ENCODE measurements at places on chromosomes 16 and 17.
A peak's percentile ranks its signal among the peaks of the same experiment; 100 is the strongest.

GRCh38 chr16:70804153-70804733, 3.3 kb upstream of the VAC14 start:
- no peak for DNase-seq

- DNase-seq, result no peak
Measured at GRCh38 chr16:13305019-13305755, 403.8 kb downstream of the SHISA9 start.

- peak; percentile 62 for DNase-seq
Measured at GRCh38 chr16:3879887-3880564, 487 bp downstream of the CREBBP start.

DNA sequence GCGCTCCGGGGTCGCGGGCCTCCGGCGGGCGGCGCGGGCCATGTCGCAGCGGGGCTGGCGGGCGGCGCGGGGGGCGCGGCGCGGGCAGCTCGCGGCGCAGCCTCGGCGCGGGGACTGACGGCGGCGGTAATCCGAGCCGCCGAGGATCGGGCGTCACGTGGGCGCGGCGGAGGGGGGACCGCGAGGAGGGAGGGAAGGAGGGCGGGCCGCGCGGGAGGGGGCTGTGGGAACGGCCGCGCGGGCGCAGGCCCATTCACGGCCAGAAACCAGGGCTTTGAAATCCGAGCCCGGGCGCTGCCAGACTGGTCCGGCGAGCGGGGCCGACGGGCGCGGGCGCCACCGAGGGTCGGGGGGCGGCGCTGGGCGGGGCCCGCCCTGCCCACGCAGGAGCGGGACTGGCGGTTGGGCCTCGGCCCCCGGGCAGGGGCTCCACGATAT, at the start of gene MTSS2:
Gene MTSS2 (minus strand): TSS at position 116 of the 438 bp plus-strand sequence. CDS start 262 bp downstream, outside the sequence.
- no peak for DNase-seq

DNA sequence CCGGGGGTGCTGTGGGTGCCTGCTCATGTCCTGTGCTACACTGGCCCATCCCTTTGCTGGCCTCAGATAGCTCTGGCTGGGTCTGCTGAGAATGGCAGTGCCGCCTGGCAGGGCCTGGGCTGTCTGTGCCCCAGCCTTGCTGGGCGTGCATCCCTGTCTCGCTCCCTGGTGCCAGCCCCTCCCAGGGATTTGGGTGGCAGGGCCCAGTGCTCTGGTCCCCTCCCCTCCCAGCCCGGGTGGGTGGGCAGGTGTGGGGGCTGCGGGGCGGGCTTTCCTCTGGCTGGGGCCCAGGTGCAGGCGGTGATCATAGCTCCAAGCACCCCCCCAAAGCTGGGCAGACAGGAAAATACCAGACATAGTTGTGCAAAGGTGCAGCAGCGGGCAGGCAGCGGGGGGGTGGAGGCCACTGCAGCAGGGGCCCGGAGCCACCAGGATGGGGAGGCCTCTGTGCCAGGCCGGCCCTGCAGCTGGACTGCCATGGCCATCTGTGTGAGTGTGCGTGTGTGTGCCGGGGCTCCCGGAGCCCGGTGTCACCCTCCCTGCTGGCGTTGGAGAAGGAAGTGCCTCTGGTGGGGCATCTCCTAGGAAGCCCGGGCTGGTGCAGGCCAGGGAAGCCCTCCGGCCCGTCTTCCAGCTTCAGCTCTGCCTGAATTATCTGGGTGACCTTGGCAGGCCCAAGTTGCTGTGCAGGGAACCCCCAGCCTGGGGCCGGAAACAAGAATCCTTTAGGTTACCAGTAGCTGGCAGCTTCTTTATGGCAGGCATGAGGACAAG, 7.4 kb downstream of the GLIS2 start:
- no peak for DNase-seq

DNA sequence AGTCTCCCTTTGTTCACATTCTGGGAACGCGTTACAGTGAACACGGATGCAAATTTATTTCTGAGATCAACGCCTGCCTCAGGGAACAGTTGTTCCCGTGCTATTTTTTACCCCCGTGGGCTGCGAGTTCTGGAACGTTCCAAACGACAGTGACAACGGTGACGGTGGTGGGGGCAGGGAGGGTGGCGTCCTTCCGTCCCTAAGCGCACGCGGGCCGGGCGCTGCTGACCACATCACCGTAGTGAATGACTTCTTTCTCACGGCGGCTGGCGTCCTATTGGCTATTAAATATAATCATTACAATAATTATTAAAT, 45.1 kb upstream of the SSTR5 start:
- no peak for DNase-seq

- no peak for DNase-seq
Measured at GRCh38 chr16:83530293-83530692, 277.5 kb upstream of the HSBP1 start.

DNA sequence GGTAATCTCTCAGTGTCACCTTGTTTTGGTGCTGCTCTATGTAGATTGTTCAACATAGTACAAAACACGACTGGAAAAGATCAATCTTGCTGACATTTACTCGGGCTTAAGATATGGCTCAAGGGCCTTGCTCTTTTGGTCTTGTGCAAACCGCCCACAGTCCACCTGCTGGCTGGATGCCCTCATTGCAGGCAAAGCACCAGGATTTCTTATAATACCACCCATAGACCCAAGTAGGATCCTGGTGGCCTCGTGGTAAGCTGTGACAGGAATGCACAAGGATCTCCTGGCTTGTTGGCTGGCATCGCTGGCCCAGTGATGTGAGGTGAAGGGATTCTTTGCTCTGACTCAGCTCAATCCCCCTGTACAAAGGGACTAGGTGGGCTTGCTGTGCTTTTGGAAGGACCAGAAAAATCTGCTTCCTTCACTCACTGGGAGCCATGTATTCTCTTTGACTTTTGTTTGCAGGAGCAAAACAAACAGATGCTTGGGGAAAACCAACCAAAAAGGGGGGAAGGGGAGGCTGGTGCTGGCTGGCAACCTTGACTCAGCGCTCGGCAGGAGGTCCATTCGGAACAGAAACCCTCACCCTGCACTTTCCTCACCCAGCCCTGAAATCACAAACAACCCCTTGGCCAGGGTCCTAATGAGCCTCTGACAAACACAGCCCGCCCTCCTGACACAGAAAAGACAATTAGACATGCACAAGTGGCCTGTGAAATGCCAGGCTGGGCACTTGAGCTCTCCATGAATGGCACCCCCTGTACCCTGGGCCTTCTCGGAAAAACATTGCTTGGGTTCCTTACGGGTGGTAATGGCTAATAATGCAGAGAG, 36.6 kb upstream of the MED9 start:
- DNase-seq, result peak; percentile 55

DNA sequence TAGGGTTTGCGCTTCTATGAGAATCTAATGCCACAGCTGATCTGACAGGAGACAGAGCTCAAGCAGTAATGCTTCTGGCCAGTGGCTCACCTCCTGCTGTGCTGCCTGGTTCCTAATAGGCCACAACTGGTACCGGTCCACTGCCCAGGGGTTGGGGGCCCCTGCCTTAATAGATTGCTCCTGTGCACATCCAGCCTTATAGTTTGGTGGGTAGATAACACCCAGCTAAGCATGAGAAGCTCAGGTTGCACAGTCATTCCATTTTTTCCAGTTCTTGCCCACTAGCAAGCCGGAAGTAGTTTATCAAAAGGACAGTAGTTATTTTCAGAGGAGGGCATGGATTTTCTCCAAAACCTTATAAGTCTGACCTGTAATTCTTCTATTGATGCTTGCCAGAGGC, 7.6 kb downstream of the KRTAP1-5 start:
- DNase-seq, result no peak

DNA sequence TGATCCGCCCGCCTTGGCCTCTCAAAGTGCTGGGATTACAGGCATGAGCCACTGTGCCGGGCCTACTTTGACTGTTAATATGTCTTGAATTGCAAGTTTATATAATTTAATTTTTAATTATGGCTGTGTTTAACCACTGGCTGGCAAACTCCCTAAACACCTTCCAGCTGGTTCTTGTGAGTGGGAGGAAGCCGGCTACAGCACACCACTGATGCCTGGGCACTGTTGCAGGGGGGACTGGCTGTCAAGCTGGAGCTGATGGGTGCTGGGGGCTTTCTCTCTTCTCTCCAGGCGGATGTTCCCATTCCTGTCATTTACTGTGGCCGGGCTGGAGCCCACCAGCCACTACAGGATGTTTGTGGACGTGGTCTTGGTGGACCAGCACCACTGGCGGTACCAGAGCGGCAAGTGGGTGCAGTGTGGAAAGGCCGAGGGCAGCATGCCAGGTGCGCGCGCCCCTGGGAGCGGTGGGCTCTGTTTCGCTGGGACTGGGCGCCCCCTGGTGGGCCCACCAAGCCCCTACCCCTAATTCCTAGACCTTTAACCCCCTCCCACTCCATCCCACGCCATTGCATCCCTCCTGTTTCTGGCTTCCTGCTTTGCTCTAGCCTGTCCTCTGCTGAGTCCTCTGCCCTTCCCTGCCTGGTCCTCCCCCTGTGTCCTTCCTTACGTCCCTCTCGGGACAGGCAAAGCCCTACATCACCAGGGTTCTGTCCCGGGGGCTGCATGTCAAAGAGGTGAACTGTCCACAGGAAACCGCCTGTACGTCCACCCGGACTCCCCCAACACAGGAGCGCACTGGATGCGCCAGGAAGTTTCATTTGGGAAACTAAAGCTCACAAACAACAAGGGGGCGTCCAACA, 9.5 kb downstream of the TBX21 start:
- DNase-seq, result peak; percentile 41

GRCh38 chr17:32446949-32447348, 2.6 kb downstream of the PSMD11 start:
- DNase-seq, result no peak
